ENCODE measurements at places on chromosomes 1 and 21. TPM values are rescaled to one million over a fixed set of nuclear protein-coding genes. Genes with fewer than 3 reads are reported as not detected.

SMPDL3B gene
- total RNA-seq, result not detected

TRMT13 gene
- total RNA-seq, result 12.4 TPM

- no peak for DNase-seq
Observed at GRCh38 chr1:73635021-73635420, 563.0 kb downstream of the LRRIQ3 start.

- no peak for DNase-seq
Observed at GRCh38 chr21:15616864-15617574, 112.8 kb upstream of the USP25 start.

- DNase-seq, result no peak
Observed at GRCh38 chr1:64176659-64177058, 26.8 kb upstream of the UBE2U start.

DNA sequence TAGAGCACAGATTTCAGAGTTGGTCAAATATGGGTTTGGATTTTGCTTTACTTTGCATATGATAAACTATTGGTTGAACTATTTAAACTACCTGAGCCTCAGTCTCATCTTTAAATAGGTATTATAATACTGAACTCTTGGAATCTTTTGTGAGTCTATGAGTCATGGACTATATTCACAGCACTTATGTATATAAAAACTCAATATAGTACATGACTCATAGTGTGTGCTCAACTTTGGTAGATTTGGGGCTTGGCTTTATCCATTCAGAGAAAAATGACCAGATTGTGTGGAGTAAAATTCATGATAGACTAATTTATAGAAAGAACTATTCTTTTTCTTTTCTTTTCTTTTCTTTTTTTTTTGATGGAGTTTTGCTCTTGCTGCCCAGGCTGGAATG is 28.7 kb downstream of the FCRL3 start:
- no peak for DNase-seq

CASQ2 gene
- 74.3 TPM for total RNA-seq

OR2T11 gene
- not detected for total RNA-seq

DNA sequence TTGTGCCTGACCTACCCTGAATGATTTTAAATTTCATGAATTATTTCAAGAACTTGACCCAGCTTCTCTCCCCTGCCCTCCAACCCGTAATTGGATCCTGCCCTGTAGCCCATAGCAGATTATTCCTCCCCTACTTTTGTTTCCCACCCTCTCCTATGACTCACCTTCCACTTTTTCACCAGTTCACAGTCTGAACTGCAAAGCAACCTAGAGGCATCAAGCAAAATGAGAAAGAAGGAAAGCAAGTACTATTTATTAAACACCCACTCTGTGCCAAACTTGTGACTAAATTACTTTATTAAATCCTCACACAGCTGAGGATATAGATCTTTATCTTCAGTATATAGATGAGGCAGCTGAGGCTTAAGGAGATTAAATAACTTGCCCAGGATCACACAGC is 20.7 kb upstream of the IKBKE start:
- no peak for DNase-seq

DNA sequence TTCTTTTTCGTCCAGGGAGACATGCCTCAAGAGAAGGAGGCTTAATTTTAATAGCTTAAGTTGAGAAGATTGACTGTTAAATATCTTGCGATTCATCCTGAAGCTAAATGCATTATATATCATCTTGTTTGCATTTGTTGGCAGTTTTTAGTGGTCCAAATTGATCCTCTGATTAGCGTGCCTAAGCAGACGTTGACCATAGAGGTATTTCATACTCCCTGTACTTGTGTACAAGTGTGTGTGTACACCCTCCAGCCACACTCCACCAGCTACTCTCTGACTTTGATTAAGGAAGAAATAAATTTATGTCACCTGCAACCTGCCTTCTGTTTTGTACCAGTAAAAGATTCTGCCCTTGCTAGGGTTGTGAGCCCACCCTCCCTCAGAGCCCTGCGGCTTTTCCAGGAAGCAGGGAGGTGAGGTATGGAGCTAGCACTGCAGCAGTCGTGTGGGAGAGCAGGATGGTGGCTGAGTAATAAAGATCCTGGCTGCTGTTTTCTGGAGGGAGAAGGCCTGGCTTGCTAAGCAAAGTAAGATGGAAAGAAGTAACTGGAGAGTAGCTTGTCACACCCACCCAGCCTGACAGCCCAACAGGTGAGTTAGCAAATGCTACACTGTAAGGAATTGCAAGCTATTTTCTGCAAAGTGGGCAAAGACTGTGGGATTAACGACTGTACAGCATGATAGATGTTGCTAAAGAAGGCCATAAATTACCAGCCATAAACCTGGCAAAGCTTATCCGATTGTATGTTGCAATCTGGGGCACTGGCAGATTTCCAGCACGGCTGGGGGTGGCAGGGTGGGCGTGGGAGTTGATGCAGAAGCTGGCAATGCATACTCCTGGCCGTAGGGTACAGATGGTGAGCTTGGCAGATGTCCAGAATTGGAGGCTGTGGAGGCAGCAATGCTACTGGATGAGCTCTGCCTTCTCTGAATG is 170.2 kb downstream of the TNR start:
- no peak for DNase-seq

DNA sequence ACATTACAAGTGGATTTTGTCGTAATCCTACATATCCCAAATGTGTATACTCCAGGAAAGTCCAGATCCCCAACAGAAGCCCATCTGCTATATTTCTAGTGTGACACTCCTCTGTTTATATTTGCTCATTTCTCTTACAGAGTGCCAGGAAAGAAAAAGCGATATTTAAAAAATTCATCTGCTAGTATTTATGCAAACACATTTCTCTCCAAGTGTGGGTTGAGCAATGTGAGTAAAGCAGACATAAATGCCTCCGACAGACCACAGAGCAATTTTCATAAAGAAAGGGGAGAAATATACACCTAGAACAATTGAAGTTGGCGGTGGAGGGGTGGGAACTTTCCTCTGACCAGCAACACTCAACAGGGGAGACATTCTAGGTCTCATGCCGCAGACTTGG is 22.2 kb upstream of the RAP1A start:
- no peak for DNase-seq

GRCh38 chr1:240801442-240801841 is 189.5 kb upstream of the GREM2 start:
- DNase-seq, result no peak

DNA sequence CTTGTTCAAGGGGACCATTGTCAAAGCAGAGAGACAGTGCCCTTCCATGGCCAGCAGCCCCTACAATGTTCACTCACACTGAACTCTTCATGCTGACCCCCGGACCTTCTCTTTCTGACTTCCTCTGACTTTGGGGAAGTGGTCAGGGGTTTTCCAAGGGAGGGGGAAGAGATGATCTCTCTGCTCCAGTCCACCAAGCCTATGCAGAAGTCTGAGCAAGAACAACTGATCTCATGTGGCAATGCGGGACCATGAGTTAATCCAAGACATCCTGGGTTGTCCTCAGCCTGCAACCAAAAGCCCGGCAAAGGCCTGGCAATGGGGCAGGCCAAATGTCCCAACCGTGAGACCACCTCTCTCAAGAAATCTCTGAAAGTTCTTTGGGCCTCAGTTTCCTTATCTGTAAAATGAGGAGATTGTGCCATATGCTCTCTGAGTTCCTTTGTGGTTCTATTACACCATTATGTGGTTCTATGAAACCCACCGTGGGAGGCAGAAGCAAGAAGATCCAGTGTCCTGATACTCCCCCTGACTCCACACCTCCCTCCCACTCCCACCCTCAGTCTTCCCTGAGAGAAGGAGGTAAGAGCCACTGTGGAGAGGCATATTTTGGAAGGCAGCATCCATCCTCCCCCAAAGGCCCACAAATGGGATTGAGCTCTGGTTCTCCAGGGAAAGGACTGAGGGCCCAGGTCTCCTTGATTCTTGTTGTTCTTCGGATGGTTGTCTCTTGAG is 11.8 kb upstream of the ARHGEF2 start:
- DNase-seq, result no peak

- DNase-seq, result no peak
Observed at GRCh38 chr1:44661781-44662682, 12.2 kb downstream of the TMEM53 start.

DNA sequence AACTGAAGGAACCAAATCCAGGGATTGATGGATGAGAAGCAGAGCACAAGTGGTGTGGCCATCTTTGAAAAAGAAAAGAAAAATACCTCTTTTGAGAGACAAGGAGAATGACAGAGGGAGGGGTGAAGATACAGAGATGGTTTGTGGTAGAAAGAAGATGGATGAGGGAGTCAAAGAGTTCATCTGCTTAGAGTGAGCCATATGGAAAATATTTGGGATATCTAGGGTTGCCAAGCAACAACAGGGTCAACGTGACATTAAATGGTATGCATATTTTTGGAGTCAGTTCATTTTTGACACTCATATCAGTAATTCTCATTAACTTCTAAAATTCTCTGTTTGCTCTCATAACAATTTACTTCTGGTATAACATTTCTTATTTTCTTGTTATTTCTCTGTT is 50.7 kb downstream of the MACF1 start:
- no peak for DNase-seq

DNA sequence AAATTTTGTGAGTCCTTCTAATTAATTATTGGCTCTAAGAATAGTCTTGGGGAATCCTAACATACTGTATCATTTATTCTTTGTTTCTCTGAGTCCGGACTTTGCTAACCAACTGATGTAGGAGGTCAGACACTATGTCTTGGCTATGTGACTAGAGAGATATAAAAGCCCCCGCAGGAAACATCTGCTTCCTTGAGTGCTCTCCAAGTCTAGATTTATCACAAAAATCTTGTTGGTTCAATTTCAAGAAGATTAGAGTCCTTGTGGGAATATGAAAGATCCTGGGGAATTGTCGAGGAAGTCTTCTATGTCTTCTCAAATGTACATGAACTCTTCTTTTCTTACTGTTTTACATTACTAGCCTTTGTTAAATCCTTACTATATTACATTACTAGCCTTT is 1712.5 kb downstream of the NCAM2 start:
- no peak for DNase-seq

GRCh38 chr1:109980324-109981003 is 4.1 kb upstream of the AHCYL1 start:
- peak; percentile 48 for DNase-seq

DNA sequence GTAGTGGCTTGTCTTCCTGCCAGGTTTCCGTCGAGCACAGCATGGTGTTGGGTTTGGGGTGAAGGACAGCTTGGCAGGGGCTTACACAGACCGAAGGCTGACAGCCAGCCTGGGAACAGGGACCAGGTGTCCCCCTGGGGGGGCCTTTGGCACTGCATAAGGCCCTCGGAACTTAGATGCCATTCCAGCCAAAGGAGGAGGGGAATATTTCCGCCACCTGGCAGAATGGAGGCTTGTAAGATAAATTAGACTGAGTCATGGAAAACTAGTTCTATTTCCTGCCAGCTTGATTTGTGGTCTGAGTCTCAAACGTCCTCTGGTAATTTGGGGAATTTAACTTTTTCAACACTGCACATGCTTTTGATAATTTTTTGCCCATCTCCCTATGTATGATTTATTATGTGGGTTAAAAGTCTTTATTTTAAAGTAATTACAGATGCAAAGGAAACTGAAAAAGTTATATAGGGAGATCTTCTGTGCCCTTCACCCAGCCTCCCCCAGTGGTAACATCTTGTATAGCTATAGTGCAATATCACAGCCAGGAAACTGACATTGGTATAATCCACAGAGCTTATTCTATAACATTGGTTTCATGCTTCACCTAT is 11.5 kb upstream of the TMEM51 start:
- DNase-seq, result no peak

DNA sequence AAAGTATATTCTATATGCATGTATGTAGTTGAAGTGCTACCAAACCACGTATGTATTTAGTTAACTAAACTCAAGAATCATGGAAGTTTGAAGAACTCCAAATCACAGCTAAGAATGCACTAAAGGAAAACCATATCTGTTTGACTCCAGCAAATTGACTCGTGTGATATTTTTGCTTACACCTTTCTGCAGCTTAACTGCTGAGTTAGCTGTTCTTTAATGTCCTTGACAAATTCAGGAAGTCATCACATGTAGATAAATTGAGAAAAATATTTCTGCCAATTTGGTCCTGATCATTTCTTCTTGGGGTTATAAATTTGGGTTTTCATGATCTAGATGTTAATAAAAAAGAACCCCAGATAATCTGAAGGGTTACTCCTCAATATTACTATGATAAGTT is 83.0 kb downstream of the NFIA start:
- DNase-seq, result no peak

LYPD8 gene
- not detected for total RNA-seq

- no peak for DNase-seq
Observed at GRCh38 chr21:15293240-15293639, 228.4 kb upstream of the NRIP1 start.
